ENCODE measurements at places on chromosomes 7 and 10. TPM values are rescaled to one million over a fixed set of nuclear protein-coding genes. Genes with fewer than 3 reads are reported as not detected.

Gene HTR7
- total RNA-seq: 23.6 TPM

Gene PPP2R2D
- 33.2 TPM for total RNA-seq

Gene CLIP2
- 18.0 TPM for total RNA-seq

Gene LOXL4
- total RNA-seq: 0.27 TPM

Gene GPR15LG
- total RNA-seq: not detected

Gene ZNF365
- 2.6 TPM for total RNA-seq

Gene SNCG
- total RNA-seq: 2.2 TPM

Gene TMEM236
- total RNA-seq: 0.04 TPM

Gene LRGUK
- total RNA-seq: not detected

Gene PNLIPRP3
- not detected for total RNA-seq

Gene UPK3B
- not detected for total RNA-seq

Gene DRGX
- total RNA-seq: not detected

Gene HOXA13
- 7.4 TPM for total RNA-seq

Gene SAP25
- not detected for total RNA-seq

Gene HOXA9
- total RNA-seq: 0.18 TPM

Gene KCNH2
- 0.58 TPM for total RNA-seq

DNA sequence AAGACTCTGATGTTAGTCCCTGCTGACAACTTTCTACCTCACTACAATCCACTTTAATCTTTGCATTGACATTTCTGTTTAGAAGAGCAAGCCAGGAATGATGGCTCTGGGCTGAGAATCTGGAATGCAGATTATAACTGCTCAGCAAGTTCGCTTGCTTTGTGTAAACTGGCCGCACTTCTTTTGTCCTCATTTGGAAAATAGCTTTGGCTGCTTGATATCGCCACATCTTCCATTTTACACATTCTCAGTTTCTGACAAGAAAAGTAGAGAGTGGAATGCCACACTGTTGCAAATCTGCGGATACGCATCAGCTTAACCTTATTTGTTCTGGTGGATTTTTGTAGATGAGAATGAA, 429.8 kb downstream of the KCNMA1 start:
- DNase-seq: no peak

DNA sequence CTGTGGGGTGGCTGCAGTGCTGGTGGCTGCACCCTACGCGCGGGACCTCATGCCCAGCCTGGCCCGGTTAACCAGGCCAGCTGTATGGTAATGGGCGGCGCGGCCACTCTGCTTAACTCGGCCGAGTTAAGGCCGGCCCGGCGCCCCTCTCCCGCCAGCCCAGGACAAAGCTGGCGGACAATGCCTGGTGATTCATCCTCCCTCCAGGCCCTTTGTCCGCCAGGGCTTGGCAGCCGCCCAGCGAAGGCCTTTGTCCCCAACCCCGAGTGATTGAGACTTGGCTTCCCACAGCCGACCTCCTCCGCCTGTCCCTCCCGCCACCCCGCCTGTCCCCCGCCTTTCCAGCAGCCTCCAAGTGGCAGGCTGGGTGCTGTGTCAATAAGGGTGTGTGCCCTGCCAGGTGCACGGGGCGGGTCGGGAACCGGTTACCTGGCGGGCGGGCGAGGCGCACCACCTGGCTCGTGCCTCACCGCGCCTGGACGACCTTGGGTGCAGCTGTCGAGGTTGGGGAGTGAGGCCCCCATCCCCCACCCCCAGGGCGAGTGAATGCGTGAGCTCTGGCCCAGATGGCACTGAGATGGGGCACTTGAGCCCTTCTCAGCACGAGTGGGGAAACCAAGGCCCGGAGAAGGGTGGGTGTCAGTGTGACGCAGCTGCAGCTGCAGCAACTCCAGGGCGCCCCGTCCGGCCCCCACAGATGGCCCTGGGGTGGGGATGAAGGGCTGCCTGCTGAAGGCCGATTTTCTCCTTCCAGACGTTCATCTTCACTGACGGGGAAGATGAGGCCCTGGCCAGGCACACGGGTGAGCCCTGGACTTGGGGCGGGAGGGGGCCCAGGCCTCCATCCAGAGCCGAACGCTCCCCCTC, 4.6 kb downstream of the LFNG start:
- DNase-seq: peak; percentile 77

- peak; percentile 44 for DNase-seq
Observed at GRCh38 chr7:12757443-12757842, 70.0 kb downstream of the ARL4A start.

DNA sequence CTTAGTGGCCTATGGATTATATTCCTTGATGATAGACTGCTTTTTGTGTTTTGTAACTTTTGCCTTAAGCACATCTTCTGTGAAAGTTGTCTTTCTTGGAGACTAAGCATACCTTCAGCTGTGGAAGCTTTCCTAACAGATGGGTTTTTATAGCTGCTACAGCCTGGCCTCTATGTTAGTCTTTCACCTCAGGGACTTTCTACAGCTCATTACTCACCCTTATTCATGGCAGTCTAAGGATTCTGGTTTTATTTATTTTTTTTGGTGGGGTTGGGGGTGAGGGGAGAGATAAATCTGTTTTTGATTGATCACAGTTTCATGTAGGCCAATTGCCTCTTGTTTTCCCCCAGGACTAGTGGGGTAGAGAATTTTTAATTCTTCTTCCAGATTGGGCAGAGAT, 219.9 kb downstream of the DKK1 start:
- DNase-seq: no peak

DNA sequence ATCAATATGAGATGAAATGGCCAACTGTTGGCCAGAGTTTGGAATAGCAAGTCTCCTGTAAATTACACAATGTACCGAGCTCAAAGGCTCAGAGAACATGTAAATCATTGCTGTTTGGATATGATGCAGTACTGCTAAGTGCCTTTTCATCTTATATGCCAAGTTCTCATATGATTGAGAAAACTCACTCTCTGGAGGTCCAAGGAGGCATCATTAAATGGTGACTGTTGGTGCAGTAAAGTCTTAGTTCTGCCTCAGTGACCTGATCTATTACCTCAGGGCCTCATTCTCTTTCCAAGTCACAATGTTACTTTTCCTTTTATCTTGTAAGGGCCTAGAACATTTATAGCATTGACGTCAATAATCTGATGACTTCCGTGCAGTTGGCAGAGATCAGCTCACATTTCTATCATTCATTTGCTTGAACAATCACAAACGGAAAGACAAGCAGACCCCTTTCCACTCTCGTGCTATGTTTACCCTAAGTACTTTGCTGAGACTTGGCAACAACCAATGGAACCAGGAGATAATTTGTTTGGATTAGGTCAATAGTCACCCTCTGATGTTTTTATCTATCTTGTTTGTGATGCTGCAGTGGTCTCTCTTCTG, 32.6 kb upstream of the PDK4 start:
- no peak for DNase-seq

DNA sequence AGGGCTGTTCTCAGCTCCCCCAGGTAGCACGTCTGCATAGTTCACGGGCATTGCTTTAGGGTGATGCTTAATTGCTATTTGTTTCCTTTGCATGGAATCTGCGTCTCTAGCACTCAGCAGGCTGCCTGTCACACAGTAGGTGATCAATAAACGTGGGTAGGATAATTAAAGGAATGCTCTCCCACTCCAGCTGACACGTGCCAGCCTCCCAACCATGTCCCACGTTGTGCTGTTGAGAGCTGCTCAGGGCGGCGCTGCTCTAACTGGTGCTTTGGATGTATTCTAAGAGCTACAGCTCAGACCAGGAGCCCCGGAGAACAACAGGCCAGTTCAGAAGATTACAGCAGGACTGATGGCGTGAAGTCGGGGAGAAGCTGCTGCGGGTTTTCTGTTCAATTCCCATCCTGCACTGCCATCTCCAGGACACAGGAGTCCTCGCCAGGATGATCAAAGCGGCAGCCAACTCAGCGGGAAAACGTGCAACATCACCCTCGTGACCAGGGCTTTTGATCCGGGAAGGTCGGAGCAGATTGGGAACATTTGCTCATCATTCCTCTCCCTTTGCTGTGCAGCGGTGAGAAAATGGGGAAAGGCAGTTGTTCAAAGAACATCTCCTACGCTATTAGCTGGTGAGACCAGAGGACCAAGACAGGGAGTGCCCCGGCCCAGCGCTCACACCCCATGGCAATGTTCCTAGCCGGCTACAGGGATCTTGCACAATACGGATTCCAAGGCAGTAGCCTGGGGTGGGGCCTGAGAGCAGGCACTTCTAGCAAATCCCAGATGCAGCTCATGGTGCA, 50.5 kb upstream of the FOXK1 start:
- peak; percentile 99 for DNase-seq

- no peak for DNase-seq
Observed at GRCh38 chr7:6142871-6143380, 111.8 kb downstream of the ANKRD61 start.

- no peak for DNase-seq
Observed at GRCh38 chr7:69430384-69431021, 167.8 kb upstream of the AUTS2 start.

- DNase-seq: no peak
Observed at GRCh38 chr7:159172400-159172799, 27.7 kb upstream of the VIPR2 start.

DNA sequence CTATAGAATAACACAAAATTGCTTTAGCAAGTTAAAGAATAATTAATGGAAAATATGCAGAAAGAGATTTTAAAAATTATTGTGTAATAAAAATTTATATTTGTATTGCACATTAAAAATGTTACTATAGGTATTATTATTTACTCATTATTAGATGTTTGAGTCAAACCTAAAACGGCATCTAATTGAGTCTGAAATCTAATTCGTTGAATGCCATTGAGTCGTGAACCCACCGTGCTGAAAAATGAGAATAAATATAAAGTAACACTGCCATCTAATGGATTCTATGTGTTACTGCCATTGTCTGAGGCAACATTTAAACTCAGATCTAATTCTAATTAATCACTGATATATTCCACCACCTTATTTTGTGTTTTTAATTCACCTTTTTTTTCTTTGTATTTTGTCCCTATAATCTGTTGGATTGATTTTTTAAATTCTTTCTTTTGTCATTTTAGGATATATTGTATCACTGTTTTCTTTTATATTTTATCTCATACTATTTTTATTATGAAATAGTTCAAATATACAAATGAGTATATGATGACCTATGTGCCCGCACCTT, 62.2 kb downstream of the SAMD9 start:
- DNase-seq: peak; percentile 62

DNA sequence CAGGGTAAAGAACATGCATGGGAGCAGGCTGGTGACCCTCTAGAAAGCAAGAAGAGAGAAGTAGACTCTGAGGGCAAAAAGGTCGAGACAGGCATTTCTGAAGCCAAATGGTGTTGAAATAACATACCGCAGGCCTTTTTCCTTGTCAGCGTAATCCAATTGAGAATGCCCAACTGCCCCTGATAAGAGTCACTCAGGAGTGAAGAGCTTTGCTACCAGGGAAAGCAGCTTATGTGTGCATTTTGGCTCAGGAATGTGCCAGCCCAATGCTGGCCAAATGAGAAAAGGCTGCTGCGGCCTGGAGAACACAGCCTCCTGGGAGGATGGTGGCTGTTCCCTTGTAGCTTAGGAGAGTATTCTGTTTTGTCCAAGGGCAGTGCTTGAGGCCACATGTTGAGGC, 61.4 kb upstream of the NFKB2 start:
- no peak for DNase-seq

DNA sequence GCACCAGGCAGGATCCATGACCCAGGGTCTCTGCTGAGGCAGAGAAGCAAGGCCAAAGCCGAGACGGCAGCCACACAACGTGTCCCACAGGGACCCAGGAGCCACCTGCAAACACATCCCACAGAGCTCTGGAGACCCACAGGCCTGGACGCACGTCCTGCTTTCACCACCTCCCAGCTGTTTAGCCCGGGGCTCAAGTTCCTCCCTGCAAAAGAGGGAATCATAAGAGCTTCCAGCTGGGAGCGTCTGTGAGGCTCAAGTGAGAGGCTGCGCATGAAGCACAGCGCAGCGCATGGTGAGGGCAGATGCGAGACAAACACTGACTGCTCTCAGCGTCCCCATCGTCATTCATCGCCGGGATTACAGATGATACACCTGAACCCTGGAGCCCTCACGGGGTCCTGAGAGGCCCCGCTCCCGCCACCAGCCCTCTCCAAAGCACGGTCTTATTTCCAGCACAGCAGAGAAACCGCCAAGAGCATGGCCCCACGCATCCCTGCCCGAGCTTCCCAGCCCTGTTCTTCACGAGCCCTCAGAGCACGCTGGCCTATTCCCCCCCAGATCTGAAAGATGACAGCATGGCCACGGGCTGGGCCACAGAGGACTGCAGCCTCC, 88.7 kb downstream of the MAD1L1 start:
- no peak for DNase-seq

GRCh38 chr10:29304995-29305335, 16.1 kb downstream of the LYZL1 start:
- no peak for DNase-seq

DNA sequence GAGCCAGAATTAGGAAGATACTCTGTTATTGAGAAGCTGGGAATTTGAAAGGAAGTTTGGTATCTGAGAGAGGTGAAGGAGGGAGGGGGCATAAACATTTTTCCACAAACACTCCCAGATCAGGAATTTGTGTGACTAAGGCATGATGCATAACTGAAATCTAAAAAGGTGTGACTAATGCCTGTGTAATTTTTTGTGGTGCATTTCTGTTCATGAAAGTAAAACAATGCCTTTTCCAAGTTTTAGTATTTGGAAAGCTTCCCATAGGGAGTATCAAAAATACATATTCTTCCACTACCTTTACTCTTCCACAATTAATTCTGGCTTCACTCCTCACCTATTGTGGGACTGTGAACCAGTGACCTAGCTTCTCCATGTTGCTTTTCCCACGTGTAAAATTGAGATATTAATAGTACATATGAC, 56.4 kb upstream of the CAV2 start:
- DNase-seq: peak; percentile 90

DNA sequence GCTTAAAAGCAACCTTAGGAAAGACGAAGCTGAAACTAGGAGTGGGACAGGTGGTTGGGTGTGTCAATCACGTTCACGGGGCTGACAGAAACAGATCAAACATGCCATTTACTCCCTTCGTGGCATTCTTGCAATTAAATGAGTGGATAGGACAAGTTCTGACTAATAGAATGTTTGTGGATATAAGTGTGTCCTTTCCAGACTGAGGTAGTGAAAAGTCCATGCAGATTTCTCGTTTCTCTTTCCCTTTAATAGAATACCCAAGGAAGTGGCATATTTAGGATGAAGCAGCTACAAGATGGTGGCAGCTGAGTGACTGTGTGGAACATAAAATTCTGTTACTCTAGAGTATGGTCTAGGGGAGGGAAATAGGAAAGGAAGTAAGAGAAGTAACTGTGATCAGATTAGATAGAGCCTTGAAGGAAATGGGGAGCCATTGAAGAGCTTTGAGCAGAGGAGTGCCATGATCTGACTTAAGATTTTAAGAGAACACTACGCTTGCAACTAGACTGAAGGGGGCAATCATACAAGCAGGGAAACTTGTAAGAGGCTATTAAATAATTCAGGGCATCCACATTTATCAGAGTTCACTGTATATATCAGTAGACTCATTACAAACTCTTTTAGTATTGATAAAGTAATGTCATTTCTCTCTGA, 46.3 kb upstream of the HYAL4 start:
- peak; percentile 17 for DNase-seq

- DNase-seq: no peak
Observed at GRCh38 chr10:60731134-60731885, 47.0 kb upstream of the CDK1 start.
